ENCODE measurements at places on chromosomes 5 and 9. TPM values are rescaled to one million over a fixed set of nuclear protein-coding genes. Genes with fewer than 3 reads are reported as not detected.

- H3K4me3 ChIP-seq = no peak overlapping the region
- H3K4me1 ChIP-seq = 0 out of 2 replicates have a peak, but pooled peaks cover 2% of the 10 kb centered on the region
- no peak for DNase-seq
- H3K27me3 ChIP-seq = no peaks in the 10 kb centered on the region
These were observed 75.0 kb upstream of the TRIO start for GRCh38 chr5:14068136-14068535.

CACFD1 gene
- 2.9 TPM for total RNA-seq

GRCh38 chr5:140216478-140217074, 41.6 kb downstream of the CYSTM1 start:
- no peak for DNase-seq
- no peaks in the 10 kb centered on the region for H3K36me3 ChIP-seq
- peaks cover 23% of the 10 kb centered on the region for H3K4me1 ChIP-seq
- H3K27ac ChIP-seq = no peak overlapping the region
- no peaks in the 10 kb centered on the region for H3K27me3 ChIP-seq
- no peak overlapping the region for H3K4me3 ChIP-seq

DNA sequence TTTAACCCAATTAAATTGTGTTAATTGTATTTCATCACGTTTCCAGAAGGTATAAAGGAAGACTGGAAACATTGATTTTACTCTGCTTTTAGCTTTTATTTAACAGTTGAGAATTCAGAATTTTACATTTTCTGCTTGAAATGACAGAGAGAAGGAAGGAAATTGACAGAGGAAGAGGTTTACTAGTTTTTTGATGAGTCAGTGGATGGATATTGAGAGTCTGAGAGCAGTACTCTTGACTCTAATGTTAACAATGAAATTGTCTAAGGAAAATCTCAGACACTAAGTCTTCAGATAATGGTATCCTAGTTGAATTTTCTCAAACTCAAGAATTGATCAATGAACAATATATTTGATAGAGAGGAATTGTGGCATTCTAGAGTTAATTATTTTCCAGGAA, 60.6 kb downstream of the IPO11 start:
- H3K27ac ChIP-seq = no peak overlapping the region
- H3K36me3 ChIP-seq = peaks cover 20% of the 10 kb centered on the region
- H3K4me3 ChIP-seq = no peak overlapping the region
- no peaks in the 10 kb centered on the region for H3K27me3 ChIP-seq
- DNase-seq = no peak
- H3K4me1 ChIP-seq = peaks cover 13% of the 10 kb centered on the region

CARTPT gene
- total RNA-seq = not detected

PRELID2 gene
- 28.4 TPM for total RNA-seq

CXCL14 gene
- not detected for total RNA-seq

DNA sequence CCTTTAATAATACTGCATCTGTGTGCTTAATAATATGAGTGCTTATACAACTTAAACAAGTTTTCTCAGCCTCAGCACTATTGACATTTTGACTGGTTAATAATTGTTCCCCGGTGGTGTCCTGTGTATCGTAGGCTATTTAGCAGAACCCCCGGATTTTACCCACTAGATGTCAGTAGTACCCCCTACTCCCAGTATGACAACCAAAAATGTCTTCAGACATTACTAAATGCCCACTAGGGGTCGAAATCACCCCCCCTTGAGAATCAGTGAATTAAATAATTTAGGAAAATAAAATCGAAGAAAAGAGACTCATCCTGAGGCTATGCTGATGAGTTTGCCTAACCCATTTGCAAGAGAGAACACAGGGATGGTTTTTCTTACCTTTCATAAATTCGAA, 166.3 kb downstream of the ATP10B start:
- DNase-seq = no peak
- no peak overlapping the region for H3K27ac ChIP-seq
- no peaks in the 10 kb centered on the region for H3K27me3 ChIP-seq
- no peaks in the 10 kb centered on the region for H3K36me3 ChIP-seq
- no peaks in the 10 kb centered on the region for H3K4me1 ChIP-seq
- H3K4me3 ChIP-seq = no peak overlapping the region

- no peak overlapping the region for H3K4me3 ChIP-seq
- no peaks in the 10 kb centered on the region for H3K36me3 ChIP-seq
- no peak overlapping the region for H3K27ac ChIP-seq
- no peak for DNase-seq
These were observed 68.5 kb downstream of the EPB41L4A start for GRCh38 chr5:112350626-112351025.

MXD3 gene
- total RNA-seq = 121 TPM

- H3K27me3 ChIP-seq = no peaks in the 10 kb centered on the region
- H3K27ac ChIP-seq = peak within 1 kb of the TSS; percentile 73
- DNase-seq = peak; percentile 89
- H3K4me1 ChIP-seq = peaks cover 49% of the 10 kb centered on the region
- H3K4me3 ChIP-seq = peak within 1 kb of the TSS; percentile 41
These were observed at the start of gene ZNF608 for GRCh38 chr5:124745928-124746915. Gene ZNF608 (minus strand): TSS chr5:124746639. CDS start chr5:124744989, 1,650 bp downstream.

MCTP1 gene
- total RNA-seq = 15.9 TPM

IFNK gene
- not detected for total RNA-seq

DNA sequence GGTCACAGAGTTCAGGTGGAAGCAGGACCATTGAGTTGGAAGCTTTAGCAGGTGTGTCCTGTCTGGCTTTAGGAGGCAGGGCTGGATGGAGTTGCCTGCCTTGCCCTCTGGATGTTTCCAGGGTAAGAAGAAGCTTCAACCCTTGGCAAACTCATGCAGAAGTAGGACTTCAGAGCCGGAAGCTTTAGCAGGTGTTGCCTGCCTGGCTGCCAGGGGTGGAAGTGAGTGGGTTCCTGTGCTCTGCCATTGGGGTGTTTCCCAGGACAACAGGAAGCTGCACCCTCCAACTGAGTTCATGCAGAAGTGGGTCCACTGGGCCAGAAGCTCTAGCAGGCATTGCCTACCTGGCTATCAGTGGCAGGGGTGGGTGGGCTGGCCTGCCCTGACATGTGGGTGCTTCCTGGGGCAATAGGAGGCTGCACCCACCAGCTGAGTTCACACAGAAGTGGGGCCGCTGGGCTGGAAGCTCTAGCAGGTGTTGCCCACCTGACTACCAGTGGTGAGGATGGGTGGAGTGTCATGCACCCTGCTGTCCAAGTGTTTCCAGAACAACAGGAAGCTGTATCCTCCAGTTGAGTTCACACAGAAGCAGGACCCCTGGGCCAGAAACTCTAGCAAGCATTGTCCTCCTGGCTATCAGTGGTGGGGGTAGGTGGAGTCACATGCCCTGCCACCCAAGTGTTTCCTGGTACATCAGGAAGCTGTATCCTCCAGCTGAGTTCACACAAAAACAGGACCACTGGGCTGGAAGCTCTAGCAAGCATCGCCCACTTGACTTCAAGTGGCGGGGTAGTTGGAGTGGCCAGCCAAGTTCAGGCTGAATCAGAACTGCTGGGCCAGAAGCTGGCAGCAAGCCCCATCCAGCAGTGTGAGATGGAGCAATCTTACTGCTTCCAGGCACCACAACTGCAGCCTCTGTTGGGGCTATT, 24.6 kb downstream of the LOX start:
- no peak overlapping the region for H3K4me3 ChIP-seq
- H3K27ac ChIP-seq = no peak overlapping the region
- H3K4me1 ChIP-seq = no peaks in the 10 kb centered on the region
- H3K36me3 ChIP-seq = no peaks in the 10 kb centered on the region
- no peaks in the 10 kb centered on the region for H3K27me3 ChIP-seq

- no peak for DNase-seq
- no peaks in the 10 kb centered on the region for H3K4me1 ChIP-seq
- H3K27ac ChIP-seq = no peak overlapping the region
- H3K4me3 ChIP-seq = no peak overlapping the region
- H3K36me3 ChIP-seq = no peaks in the 10 kb centered on the region
- H3K27me3 ChIP-seq = peaks cover 14% of the 10 kb centered on the region
These were observed 31.3 kb upstream of the HTR4 start for GRCh38 chr5:148685520-148686134.

GRCh38 chr9:88387036-88387551, 1.1 kb upstream of the SPIN1 start:
- H3K27me3 ChIP-seq = no peaks in the 10 kb centered on the region
- peak overlapping the region; percentile 98 for H3K4me3 ChIP-seq
- no peak for DNase-seq
- H3K36me3 ChIP-seq = peaks cover 39% of the 10 kb centered on the region
- peaks cover 25% of the 10 kb centered on the region for H3K4me1 ChIP-seq

RASEF gene
- 0.16 TPM for total RNA-seq

- H3K27me3 ChIP-seq = no peaks in the 10 kb centered on the region
- H3K4me1 ChIP-seq = peaks cover 17% of the 10 kb centered on the region
- no peak for DNase-seq
- no peak overlapping the region for H3K27ac ChIP-seq
- no peaks in the 10 kb centered on the region for H3K36me3 ChIP-seq
These were observed 559.2 kb upstream of the TLE4 start for GRCh38 chr9:79012561-79012960.

GRCh38 chr5:158451993-158452672, 593.2 kb upstream of the CLINT1 start:
- DNase-seq = no peak
- peak overlapping the region; percentile 74 for H3K27ac ChIP-seq
- no peaks in the 10 kb centered on the region for H3K27me3 ChIP-seq
- no peaks in the 10 kb centered on the region for H3K36me3 ChIP-seq
- H3K4me3 ChIP-seq = no peak overlapping the region
- H3K4me1 ChIP-seq = peaks cover 32% of the 10 kb centered on the region

- no peaks in the 10 kb centered on the region for H3K27me3 ChIP-seq
- no peaks in the 10 kb centered on the region for H3K4me1 ChIP-seq
- no peak for DNase-seq
- no peak overlapping the region for H3K4me3 ChIP-seq
- H3K27ac ChIP-seq = no peak overlapping the region
These were observed 367.1 kb upstream of the KLF4 start for GRCh38 chr9:107856633-107857032.

DNA sequence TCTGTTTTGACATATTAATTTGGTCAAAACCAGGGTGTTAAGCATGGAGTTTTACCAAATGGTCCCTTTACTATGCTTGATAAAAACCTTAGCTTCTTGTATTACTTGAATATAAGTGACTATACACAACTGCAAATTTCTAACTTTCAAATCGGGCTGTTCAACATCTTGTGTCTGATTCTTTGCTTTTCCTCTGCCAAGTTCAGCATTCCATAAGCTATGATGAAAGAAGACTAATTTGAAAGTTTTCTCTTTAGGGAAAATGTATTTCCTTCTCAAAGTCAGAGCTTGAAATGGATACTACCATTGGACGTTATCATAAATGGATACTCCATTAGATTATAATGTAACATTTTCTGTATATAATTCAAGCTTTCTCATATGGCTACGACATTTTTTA, 792.9 kb downstream of the EFNA5 start:
- no peaks in the 10 kb centered on the region for H3K4me1 ChIP-seq
- no peak for DNase-seq
- no peaks in the 10 kb centered on the region for H3K27me3 ChIP-seq
- H3K4me3 ChIP-seq = no peak overlapping the region
- H3K36me3 ChIP-seq = no peaks in the 10 kb centered on the region

NHP2 gene
- total RNA-seq = 551 TPM

GARIN3 gene
- total RNA-seq = not detected

GRCh38 chr5:134174841-134175839, 1.6 kb downstream of the SKP1 start:
- H3K27ac ChIP-seq = peak overlapping the region; percentile 100
- H3K27me3 ChIP-seq = no peaks in the 10 kb centered on the region
- peaks cover 19% of the 10 kb centered on the region for H3K4me1 ChIP-seq
- peak overlapping the region; percentile 89 for H3K4me3 ChIP-seq
- H3K36me3 ChIP-seq = peaks cover 59% of the 10 kb centered on the region
- DNase-seq = peak; percentile 33

FAM153A gene
- not detected for total RNA-seq

DNA sequence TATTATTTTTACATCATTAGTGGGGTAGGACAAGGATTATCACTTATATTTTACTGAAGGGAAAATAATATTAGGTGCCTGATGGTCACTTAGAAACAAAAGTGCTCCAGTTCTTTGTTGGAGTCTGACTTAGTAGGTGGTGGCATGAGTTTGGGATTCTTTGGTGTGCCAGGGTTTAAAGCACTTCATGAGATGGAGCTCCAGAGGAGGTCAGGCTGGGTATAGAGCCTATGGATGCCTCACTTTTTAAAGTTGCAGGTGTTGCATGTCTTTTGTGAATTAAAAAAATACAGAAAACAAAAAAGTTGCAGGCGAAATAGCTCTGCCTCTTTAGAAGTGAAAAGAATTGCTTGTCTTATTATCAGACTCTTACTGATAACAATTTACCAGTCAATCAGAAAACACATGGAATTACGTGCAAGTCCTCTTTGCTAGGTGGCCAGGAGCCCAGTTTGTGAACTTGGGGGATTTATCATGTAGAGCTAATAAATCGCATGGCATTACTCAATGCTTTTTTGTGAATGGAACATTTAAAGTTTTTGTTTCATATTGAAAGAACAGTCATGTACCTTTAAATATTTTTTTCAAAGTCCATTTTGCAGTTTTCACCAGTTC, 1.6 kb downstream of the ITK start:
- H3K4me1 ChIP-seq = no peaks in the 10 kb centered on the region
- peaks cover 9% of the 10 kb centered on the region for H3K27me3 ChIP-seq
- no peak overlapping the region for H3K4me3 ChIP-seq
- H3K36me3 ChIP-seq = no peaks in the 10 kb centered on the region
- no peak overlapping the region for H3K27ac ChIP-seq

DNA sequence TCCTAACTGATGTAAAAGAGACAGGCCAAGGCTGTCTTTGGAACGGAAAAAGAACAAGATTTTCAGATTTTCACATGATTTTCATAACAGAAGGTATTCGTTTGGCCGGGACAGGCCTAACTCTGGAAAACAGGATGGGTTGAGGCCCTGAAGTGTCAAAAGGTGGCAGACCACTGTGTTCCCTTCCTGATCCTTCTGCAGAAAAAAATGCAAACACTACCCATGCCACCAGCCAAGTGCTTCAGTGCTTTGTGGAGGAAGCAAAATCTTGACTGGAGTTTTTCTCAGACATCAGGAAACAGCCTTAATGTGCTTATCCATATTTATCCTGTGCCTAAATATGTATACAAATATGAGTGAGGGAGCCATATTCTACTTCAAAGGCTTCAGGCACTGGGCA, 113.5 kb upstream of the IL6ST start:
- H3K36me3 ChIP-seq = no peaks in the 10 kb centered on the region
- H3K27me3 ChIP-seq = no peaks in the 10 kb centered on the region
- DNase-seq = no peak

HMMR gene
- 119 TPM for total RNA-seq

DNA sequence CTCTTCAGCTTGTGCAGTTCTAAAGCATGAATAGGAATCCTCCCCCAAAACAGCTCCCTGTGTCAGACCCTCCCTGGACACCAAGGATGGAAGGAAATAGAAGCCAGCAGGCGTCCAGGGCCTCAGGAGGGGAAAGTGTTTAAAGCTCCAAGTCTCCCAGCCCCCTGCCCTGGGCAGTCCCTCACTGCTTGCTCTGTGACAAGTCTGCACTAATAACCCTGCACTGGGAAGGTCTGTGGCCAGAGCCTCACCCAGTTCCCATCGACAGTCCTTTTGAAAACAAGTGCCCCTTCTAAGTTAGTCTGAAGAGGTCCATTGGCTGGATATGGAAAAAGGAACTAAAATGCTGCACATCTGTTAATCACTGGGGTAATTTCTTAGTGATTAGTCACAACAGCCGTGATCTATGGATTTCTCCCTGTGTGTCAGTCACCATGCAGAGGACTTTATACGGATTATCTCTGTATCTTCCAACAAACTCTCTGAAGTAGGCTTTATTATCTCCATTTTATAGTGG, 195.3 kb downstream of the FBXL7 start:
- no peak overlapping the region for H3K4me3 ChIP-seq
- H3K27ac ChIP-seq = no peak overlapping the region
- DNase-seq = no peak
- H3K27me3 ChIP-seq = no peaks in the 10 kb centered on the region

CHSY3 gene
- 0.24 TPM for total RNA-seq
